ENCODE measurements at places on chromosomes 13 and 19.

- DNase-seq = peak; percentile 96
Observed at GRCh38 chr19:13880059-13881043, 3.4 kb downstream of the NANOS3 start.

- no peak for DNase-seq
Observed at GRCh38 chr13:101959016-101959415, 442.8 kb downstream of the FGF14 start.

DNA sequence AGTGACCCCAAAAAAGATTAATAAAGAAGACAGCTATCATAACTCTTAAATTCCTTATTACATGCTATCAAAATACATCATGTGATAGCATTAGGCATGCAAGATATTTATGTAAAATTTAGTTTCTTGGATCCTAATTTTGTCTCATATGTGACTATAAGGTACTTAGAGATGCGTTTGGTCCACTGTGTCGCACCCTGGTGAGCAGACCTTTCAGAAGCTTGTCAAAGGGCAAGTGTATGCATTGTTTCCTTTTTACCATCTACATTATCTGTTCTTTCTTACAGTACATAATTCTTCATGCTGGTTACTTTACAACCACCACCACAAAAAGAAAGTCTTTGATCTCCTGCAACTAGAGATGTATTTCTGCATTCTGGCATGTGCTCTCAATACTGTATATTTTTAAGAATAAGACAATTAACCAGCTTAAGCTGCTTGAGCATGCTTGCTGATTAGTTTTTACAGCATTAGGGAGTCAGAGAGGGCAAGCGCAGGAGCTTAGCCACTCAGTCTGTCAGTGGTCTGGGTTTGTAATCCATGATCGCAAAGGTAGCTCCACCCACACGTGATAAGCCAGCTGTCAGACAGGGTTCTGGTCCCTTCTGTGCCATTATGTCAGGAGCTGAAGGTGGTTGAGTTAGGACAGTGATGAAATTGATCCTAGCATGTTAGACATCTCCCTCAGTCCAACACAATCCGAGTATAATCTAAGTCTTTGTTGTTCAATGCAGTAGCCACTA is 500.9 kb downstream of the MYO16 start:
- no peak for DNase-seq

DNA sequence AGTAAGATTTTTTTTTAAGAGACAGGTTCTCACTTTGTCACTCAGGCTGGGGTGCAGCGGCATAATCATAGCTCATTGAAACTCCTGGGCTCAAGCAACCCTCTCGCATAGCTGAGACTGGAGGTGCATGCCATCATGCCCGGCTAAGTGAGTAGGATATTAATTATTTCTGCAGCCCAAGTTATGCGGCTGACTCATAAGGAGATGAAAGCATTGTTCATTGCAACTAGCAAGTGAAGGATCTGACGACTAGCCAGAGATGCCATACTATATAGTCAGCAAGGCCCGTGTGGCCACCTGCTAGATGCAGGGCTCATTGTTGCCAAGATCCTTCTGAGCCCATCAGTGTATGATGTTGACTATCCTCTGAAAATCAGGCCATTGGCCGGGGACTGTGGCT is 45.2 kb downstream of the ABCC4 start:
- peak; percentile 23 for DNase-seq

DNA sequence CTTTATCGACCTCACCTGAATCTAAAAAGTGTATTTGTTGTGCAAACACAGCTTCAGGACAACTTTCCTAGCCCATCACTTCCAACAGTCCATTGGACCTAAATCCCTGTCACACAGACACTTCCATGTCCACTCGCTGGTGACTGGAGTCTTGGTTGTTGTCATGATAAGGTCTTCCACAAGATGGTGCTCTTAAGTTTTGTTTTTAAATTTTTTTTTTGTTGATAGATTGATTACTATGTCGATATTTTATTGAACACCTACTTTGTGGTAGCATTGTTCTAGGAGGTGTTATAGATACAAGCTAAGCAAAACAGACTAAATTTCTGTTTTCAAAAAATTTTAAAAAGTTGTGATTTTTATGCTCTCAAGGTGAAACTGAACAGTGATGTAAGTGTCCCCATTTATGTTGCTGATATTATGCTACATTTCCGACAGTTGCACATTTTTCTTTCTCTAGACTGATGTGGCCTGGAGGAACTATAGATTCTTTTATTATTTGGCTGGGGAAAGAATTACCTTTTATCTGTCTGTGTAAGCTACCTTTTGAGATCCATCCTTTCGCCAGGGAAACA is 8.1 kb upstream of the ERICH6B start:
- DNase-seq = peak; percentile 59
